ENCODE measurements at places on chromosomes 3 and 15.

DNA sequence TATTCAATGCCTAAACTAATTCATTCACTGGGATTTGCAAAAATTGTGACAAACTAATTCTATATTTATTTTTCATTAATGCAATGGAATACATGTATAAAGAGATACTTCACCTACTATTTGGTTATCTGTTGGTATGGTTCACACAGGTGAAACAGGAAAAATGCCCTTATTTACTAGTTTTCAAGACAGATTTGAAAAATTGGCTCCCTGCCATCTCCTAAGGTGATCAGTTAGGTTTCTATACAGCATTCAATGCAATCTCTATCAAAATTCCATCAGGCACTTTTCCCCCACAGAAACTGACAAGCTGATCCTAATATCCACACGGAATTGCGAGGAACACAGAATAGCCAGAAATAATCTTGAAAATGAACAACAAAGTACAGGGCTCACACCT is 101.1 kb downstream of the DLG1 start:
- no peak for DNase-seq
- no peak overlapping the region for H3K4me3 ChIP-seq
- peaks cover 2% of the 10 kb centered on the region for H3K36me3 ChIP-seq
- H3K27me3 ChIP-seq, result no peaks in the 10 kb centered on the region
- H3K4me1 ChIP-seq, result no peaks in the 10 kb centered on the region
- H3K27ac ChIP-seq, result no peak overlapping the region

GRCh38 chr3:40620151-40620550 is 95.4 kb downstream of the ZNF621 start:
- H3K27me3 ChIP-seq, result peaks cover 41% of the 10 kb centered on the region
- no peak for DNase-seq
- H3K27ac ChIP-seq, result no peak overlapping the region

DNA sequence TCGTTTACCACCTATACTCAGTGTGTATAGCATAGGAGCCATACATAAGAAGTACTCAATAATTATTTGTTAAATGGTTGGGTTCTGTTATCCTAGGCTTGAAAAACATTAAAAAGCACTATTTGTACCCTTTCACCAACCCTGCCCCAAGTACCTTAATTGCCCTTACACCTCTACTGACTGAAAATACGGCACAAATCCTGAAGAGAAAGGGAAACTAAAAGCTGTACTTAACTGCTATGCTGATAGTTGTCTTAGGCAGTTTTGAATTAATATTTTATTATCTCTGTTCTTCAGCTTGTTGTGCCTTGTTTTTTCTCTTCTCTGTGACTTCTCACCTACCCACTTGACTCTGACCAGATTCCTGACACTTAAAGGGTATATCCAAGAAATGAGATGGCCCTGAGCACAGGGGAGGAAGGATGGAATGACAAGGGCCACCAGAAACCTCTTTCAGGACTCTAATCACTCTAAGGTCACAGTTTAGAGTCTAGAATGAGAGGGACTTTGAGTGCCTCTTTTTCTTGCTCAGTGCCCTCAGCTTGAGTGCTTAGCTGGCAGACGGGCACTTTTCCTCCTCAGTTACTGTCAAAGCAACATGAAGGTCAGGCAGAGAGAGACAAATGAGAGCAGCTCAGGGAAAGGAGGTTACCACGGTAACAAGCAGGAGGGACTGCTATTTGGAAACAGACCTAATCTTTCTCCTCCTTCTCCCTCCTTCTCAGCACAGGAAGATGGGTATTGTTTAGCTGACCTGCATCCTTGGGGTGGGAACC is 136.5 kb downstream of the ZNF609 start:
- peaks cover 44% of the 10 kb centered on the region for H3K4me1 ChIP-seq
- H3K4me3 ChIP-seq, result peak overlapping the region; percentile 72
- peak; percentile 34 for DNase-seq

DNA sequence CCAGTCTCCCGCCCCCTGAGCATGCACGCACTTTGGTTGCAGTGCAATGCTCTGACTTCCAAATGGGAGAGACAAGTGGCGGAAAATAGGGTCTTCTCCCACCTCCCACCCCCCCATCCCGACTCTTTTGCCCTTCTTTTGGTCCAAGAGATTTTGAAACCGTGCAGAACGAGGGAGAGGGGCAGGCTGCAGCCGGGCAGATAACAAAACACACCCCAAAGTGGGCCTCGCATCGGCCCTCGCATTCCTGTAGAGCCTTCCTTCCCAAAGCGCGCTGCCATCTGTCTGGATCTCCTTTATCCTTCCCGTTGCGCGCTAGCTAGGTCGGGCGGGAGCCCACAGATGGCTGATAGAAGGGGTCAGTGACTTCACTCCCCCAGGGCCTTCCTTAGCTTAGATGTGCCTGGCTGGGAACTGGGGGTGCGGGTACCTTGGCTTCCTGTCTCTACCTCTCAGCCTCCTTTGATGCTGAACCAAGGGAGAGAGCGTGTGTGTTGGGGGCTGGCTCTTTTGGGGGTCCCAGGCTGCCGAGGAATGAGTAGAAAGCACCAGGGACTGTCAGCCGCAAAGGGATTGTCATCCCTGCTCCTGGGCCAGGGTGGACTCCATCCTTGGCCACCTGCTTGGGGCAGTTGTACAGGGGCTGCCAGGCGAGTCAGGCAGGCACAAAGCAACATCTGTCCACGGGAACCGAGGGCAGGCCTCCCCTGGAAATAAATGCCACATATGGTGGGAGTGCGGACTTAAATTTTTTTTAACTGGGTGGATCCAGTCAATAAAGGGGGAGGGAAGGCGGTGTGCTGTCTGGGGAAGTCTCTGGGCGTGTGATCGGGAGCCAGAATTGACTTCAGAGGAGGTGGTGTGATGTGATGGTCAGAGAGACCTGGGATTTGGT is 1.8 kb downstream of the SMAD3 start:
- H3K36me3 ChIP-seq, result peaks cover 53% of the 10 kb centered on the region
- DNase-seq, result no peak
- H3K4me3 ChIP-seq, result peak overlapping the region; percentile 98
- H3K27me3 ChIP-seq, result peaks cover 17% of the 10 kb centered on the region

- H3K36me3 ChIP-seq, result peaks cover 47% of the 10 kb centered on the region
- no peaks in the 10 kb centered on the region for H3K27me3 ChIP-seq
- peak overlapping the region; percentile 30 for H3K4me3 ChIP-seq
- peaks cover 24% of the 10 kb centered on the region for H3K4me1 ChIP-seq
- no peak for DNase-seq
Measured at GRCh38 chr15:57152666-57153539, 223.4 kb upstream of the CGNL1 start.

GRCh38 chr3:52561028-52561747 is 24.8 kb downstream of the UQCC5 start:
- no peaks in the 10 kb centered on the region for H3K27me3 ChIP-seq
- H3K27ac ChIP-seq, result no peak overlapping the region

- no peaks in the 10 kb centered on the region for H3K27me3 ChIP-seq
- no peaks in the 10 kb centered on the region for H3K4me1 ChIP-seq
- H3K4me3 ChIP-seq, result no peak overlapping the region
Measured at GRCh38 chr3:71172951-71173350, 410.6 kb downstream of the FOXP1 start.

DNA sequence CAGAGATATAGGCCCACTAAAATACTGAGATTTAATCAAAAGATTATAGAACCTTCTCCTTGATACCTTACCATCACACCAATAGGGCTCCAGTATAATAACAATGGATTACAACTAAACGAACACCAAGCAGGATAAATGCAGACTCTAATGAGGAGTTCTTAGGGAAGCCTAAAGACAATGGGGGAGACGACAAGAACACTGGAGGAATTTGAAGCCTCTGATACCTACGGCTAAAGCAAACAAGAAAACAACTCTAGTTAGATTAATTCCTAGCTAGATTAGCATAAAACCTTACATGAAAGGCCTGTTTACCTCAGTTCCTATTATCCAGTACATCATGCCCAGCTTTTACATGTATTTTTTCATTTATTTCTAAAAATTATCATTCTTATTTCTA is 35.1 kb downstream of the NGLY1 start:
- H3K4me1 ChIP-seq, result peaks cover 1% of the 10 kb centered on the region
- no peaks in the 10 kb centered on the region for H3K27me3 ChIP-seq
- DNase-seq, result no peak
- peaks cover 68% of the 10 kb centered on the region for H3K36me3 ChIP-seq

DNA sequence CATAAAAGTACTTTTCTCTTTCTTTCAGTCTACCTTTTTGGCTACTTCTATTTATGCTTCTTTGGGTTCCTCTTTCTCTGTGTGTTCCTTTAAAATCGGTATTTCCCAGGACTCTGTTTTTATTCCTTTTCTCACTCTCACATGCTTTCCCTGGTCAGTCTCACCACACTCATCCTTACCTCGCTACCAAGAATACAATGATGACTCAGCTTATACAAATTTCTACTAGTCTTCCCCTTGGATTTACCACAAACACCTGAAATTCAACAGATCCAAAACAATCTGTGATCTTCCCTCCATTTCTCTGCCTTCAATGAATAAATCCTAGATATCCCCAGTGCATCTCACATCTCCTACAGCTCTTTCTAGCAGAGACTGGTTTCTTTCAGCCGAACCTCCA is 52.9 kb downstream of the TUBGCP4 start:
- H3K36me3 ChIP-seq, result peaks cover 28% of the 10 kb centered on the region
- H3K4me1 ChIP-seq, result peaks cover 9% of the 10 kb centered on the region
- no peak for DNase-seq
- H3K27me3 ChIP-seq, result no peaks in the 10 kb centered on the region
- H3K4me3 ChIP-seq, result no peak overlapping the region
- no peak overlapping the region for H3K27ac ChIP-seq

DNA sequence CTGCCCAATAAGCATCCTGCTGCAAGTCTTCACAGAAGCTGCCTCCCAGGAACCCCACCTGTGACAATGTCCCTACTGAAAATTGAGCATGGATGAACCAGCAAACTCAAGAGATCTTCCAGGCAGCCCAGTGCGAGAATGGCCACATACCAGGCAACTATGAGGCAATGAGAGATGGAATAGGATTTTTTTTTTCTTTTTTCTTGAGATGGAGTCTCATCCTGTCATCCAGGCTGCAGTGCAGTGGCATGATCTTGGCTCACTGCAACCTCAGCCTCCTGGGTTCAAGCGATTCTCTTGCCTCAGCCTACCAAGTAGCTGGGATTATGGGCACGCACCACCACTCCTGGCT is 60.9 kb upstream of the ARL8B start:
- peaks cover 28% of the 10 kb centered on the region for H3K4me1 ChIP-seq
- no peaks in the 10 kb centered on the region for H3K36me3 ChIP-seq
- DNase-seq, result no peak
- H3K27me3 ChIP-seq, result peaks cover 10% of the 10 kb centered on the region

DNA sequence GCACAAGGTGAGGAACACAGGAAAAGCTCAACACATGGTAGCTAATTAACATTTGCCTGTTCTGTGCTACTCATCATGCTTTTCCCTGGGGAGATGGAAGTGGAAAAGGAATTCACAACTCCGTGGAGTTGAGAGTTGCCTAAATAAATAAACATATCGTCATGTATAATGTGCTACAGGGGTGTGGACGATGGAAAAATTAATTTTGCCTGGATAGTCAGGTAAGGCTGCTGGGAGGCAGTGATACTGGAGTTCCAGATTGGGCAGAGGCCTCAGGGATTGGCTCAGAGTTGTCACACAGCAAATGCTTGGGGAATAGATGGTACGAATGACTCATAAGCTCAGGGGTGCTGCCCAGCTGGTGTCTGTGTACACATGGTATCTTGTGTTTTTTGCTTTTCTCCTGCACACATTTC is 3.1 kb upstream of the ABHD6 start:
- no peak overlapping the region for H3K27ac ChIP-seq
- DNase-seq, result no peak
- H3K4me3 ChIP-seq, result no peak overlapping the region
- peaks cover 45% of the 10 kb centered on the region for H3K27me3 ChIP-seq

DNA sequence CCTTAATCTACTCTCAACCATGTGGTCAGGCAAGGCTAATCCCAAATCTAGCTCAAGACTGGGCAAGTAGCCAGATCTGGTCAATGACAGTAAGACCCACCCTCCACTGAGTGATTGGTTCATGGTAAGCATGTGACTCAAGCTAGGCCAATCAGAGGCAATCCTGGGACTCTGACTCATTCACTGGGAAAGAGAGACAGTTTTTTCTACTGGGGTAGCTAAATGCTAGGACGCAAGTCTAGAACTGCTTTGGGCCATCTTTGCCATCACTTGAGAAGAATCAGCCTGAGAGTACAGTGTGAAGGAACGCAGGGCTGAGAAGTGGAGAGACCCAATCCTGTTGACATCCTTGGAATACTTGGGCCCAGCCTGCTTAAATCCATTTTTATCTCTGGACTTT is 9.4 kb upstream of the RAD18 start:
- H3K4me3 ChIP-seq, result no peak overlapping the region
- H3K4me1 ChIP-seq, result peaks cover 3% of the 10 kb centered on the region
- no peaks in the 10 kb centered on the region for H3K36me3 ChIP-seq
- DNase-seq, result no peak
- H3K27ac ChIP-seq, result no peak overlapping the region
